ENCODE measurements at places on chromosomes 3 and 15. TPM values are rescaled to one million over a fixed set of nuclear protein-coding genes. Genes with fewer than 3 reads are reported as not detected.
A peak's percentile ranks its signal among the peaks of the same experiment; 100 is the strongest.

Gene ALDH1A2
- not detected for total RNA-seq

Gene SYNPR
- not detected for total RNA-seq

Gene TRANK1
- total RNA-seq: 0.91 TPM

GRCh38 chr3:97981886-97982285 is 9.7 kb upstream of the RIOX2 start:
- DNase-seq: no peak

DNA sequence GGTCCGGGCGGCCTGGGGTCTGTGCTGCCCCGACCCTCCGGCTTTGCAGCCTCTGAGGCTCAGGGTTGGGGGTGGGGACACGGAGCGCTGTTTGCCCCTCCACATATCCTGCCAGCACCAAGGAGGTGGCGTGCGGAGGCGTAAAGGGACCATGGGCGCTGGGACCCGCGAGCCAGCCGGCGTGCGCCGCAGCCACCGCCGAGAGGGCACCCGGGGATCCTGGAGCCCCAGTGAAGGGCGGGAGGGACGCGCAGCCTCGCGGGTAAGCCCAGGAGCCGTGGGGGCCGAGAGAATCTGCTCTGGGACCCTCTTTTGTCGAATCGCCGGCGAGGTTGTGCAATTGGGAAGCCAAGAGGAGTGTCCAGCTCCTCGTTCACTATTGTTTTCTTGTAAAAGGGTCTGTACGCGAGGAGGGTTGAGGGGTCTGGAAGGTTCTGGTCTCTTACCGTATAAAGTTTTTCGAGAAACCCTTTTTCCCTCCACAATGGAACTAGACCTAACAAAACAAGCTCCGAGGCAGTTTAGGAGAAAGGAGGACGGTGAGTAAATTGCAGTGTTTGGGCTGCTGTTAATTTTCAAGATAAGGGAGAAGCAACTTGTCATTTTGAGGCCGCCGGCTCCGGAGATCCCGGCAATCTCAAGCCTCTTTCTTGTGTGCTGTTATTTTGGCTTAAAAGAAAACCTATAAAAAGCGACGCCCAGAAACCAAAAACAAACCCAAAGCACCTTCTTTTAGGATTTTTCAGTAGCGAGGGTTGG is 29.9 kb upstream of the ST3GAL6 start:
- peak; percentile 10 for DNase-seq

GRCh38 chr3:126469479-126469878 is 6.2 kb downstream of the ZXDC start:
- no peak for DNase-seq

DNA sequence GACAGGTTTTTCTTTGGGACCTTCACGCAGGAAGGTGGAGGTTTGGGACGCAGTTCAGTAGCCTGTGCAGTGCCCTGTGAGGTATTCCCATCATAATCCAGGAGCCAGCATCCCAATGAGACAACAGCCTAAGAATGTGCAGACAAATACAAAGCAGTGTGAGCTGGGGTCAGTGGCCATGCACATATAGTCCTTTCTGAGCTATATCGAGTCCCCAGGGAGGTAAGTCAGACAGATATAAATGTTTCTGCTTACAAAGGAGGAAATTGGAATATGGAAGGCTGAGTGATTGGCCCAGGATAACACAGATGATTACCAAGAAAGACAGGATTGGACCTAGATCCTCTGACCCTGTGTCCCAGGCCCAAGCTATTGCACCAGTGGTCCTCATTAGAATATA is 216.6 kb upstream of the TRIM42 start:
- DNase-seq: no peak

Data from SJSA1 (cell line).